ENCODE measurements at places on chromosomes 4 and X.

DNA sequence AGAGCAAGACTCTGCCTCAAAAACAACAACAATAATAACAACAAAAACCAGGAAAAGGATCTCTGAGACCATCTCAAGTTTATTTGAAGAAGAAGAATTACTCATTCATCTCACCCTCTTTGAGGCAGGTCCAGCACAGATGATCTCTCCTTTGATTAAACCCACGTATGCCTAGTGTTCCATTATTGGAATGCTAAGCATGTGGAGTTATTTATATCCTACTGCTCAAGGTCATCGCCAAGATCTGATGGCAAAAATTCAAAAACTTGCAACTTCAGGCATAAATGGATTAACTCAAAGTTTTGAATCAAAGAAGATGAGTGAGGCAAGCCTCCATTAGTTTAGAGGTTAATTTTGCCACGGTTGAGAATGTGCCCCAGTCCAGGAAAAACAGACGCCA, 184.2 kb downstream of the DHRSX start:
- no peak for DNase-seq

- DNase-seq, result peak; percentile 93
Measured at GRCh38 chr4:78776079-78776728, at the start of gene BMP2K. TSS of gene BMP2K (plus strand) at chr4:78776350. CDS start at chr4:78776544, 194 bp downstream.

GRCh38 chrX:153338836-153339235, 4.9 kb downstream of the ZNF275 start:
- DNase-seq, result no peak

DNA sequence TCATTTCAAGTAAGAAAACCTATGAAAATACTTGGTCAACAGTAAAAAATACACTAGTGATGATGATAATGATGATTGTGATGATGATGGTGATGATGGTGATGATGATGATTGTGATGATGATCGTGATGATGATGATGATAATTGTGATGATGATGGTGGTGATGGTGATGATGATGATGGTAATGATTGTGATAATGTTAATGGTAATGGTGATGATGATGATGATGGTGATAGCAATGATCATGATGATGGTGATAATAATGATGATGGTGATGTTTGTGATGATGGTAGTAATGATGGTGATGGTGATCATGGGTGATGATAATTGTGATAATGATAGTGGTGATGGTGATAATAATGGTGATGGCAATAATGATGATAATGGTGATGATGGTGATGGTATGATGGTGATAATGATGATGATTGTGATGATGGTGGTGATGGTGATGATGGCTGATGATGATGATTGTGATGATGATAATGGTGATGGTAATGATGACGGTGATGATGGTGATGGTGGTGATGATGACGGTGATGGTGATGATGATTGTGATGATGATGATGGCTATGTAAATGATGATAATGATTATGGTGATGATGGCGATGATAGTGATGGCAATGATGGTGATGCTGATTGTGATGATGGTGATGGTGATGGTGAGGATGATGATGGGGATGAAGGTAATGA, 62.1 kb downstream of the VCX3A start:
- no peak for DNase-seq

DNA sequence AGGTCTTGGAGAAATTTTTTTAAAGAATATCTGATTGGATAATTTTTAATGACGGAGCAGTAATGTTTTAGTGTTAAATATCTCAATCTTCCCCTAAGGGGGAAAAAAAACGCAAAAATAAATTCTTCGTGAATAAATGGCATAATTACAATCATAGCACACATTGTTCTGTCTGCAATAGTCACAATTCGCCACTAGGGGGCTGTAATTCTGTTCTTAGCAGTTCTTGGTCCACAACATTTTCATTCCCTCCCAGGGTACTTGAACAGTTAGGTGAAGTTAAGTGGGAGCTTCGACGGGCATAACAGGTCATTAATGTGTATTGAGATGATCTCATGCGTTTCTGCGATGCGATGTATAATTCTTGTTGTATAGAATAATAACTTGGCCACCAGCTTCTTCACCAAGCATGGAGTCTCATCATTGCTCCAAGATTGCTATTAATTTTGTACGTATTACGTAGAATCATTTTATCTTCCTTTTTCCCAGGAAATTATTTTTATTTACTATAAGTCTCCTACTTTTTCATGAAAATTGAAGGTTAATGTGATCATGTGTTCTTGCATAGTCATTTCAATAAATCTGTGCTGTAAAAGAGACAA, 27.2 kb downstream of the HTR2C start:
- DNase-seq, result peak; percentile 33

DNA sequence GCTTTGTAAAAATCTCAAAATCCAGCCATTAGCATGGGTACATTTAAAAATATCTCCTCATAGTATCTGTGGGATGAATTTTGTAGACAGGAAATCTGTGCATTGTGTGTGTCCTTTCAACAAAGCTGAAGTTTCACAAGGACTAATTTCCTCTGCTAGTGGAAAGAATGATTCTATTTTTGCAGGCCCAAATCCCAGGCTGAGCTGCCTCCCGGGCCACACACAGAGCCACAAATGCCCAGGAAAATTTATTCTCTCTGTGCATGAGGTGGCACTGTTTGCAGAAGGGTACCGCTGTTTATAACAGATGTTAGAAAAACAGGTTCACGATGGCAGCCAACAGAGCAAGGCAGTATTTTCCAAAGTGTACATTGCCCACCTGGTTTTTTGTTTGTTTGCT, 11.0 kb upstream of the VCX3B start:
- DNase-seq, result no peak

GRCh38 chr4:125735102-125735501, 420.3 kb downstream of the FAT4 start:
- DNase-seq, result no peak

DNA sequence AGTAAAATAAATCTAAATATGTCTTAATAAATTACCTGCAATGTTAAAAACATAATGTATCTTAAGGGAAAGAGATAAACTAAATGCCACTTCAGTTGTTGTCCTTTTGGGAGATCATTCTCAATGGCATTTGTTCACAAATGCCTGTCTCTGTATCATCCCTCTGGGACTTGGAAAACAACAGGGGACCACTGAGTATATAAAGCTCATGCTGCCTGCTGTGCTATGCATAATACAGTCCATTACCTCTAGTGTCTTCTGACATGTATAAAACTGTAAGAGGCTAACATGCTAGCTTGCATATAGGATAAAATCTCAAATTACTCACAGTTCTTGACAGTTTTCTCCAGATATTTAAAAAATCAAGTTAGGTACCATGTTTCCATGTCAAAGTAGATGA, 503.9 kb downstream of the PDHA2 start:
- DNase-seq, result no peak

GRCh38 chr4:22668702-22669101, 24.0 kb upstream of the GBA3 start:
- DNase-seq, result no peak

GRCh38 chrX:7620560-7620959, 222.4 kb upstream of the VCX start:
- no peak for DNase-seq

GRCh38 chr4:164591666-164592065, 162.3 kb upstream of the SMIM31 start:
- no peak for DNase-seq

GRCh38 chr4:187184508-187184907, 460.9 kb upstream of the FAT1 start:
- DNase-seq, result no peak

- DNase-seq, result no peak
Measured at GRCh38 chr4:85067342-85067741, 100.9 kb upstream of the WDFY3 start.

GRCh38 chr4:127698789-127699200, 31.4 kb upstream of the SLC25A31 start:
- DNase-seq, result no peak

GRCh38 chr4:183397741-183398297, 46.6 kb upstream of the CDKN2AIP start:
- DNase-seq, result no peak

GRCh38 chr4:150161109-150161508, 82.9 kb downstream of the DCLK2 start:
- DNase-seq, result no peak

DNA sequence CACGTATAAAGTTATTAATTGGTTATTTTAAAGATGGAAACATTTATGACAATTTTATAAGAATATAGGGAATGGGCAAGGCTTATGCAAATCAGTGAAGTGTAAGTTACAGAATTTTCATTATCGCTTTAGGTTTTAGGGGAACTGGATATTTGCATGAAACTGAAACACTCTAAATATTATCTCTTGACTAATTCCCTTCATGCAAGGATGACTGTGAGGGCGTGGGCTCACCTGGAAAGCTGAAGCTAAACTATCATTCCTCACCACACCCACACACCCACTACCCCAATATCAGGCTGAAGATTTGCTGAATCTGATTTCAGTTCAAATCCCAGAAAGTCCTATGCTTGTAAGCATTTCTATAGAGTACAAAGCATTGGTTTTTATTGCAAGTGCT, 81.7 kb upstream of the ARHGAP24 start:
- no peak for DNase-seq
